ENCODE measurements at places on chromosomes 5 and 9. TPM values are rescaled to one million over a fixed set of nuclear protein-coding genes. Genes with fewer than 3 reads are reported as not detected.
A peak's percentile ranks its signal among the peaks of the same experiment; 100 is the strongest.

- peak; percentile 84 for DNase-seq
These were observed 219.0 kb downstream of the ZNF608 start for GRCh38 chr5:124527220-124527991.

- no peak for DNase-seq
These were observed 1068.0 kb downstream of the NR2F1-AS1 start for GRCh38 chr5:92513067-92513466.

DNA sequence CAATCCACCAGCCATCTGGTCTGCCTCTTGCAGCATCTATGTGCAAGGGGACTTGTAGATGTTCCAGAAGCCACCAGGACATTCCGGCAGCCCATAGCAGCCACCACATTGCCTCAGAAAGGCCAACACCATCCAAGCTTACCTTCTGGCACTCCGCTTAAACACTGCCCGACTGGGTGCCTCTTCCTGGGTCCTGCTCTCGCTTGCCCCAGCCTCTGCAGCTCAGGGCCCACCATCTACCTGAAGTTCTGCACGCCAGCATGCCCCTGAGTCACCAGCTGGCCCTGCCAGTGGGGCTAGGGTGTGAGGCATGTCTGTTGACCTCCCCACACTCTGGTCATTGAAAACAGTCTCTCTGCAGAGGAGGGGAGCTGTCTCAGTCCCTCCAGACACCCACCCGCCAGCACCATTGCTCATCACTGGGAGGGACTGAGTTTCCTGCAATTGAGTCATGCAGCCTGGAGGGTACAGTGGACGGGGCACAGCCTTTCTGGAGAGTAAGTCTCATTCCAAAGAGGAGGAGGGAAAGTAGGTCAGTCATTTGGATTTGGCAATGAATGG is 16.9 kb upstream of the COL5A1 start:
- DNase-seq = no peak

DNA sequence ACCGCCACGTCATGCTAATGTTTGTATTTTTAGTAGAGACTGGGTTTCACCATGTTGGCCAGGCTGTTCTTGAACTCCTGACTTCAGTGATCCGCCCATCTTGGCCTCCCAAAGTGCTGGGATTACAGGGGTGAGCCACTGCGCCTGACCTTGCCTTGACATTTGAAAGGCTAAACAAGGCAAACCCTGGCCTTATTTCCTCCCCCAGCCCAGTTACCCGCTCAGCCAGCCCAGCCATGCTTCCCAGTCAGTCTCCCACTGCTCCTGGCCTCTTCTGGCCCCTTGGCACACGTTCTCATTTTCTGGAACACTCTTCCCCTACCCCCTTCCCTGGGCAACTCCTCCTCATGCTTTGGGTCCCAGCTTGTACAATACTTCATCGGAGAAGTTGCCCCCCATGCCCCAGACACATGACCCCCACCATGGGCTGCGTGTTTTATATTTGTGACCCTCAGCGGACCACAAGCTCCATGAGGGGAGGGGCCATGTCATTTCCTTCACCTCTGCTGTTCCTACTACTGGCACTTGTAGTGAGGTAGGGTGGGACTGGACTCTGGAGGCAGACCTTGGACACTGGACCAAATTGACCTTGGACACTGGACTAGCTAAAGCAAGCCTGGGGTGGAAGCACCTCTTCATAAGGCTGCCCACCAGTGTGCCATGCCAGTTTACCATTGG is 94.4 kb upstream of the IER5L start:
- no peak for DNase-seq

- DNase-seq = no peak
These were observed 496 bp downstream of the CXCL14 start for GRCh38 chr5:135578305-135578684.

- no peak for DNase-seq
These were observed 25.6 kb upstream of the GTF3C5 start for GRCh38 chr9:133004999-133005760.

DNA sequence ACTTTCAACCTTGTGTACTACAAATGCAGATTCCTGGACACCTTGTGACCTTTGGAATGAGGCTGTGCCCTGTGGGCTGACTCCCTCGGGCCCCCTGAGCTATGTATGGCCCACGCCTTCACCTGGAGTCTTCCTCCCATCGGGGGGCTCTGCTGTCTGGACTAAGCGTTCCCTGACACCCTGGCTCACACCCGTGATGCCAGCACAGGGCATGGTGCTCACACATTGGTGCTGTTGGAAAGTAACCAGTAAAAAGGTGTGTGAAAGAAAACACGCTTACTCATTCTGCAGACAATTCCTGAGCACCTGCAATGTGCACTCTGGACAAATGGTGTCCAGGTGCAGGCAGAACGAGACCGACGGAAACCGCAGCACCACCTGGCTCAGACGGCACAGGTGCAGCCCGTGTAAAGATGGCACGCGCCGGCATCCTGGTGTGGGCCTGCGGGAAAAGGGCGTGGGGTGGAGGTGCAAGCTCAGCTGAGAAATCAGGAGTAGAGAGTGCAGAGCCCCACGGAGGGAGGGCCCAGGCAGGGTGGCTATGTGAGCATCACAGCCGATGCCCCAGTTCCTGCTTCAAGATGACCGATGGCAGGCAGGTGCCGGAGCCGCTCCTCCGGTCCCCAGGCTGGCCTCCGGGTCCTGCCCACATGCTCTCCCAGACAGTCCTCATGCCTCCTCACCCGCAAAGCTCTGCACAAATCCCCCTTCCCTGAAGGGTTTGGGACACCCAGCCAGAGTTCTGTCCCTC is 11.0 kb downstream of the LPCAT1 start:
- DNase-seq = peak; percentile 12

GRCh38 chr5:17604951-17605350 is 968 bp downstream of the TAF11L11 start:
- no peak for DNase-seq

DNA sequence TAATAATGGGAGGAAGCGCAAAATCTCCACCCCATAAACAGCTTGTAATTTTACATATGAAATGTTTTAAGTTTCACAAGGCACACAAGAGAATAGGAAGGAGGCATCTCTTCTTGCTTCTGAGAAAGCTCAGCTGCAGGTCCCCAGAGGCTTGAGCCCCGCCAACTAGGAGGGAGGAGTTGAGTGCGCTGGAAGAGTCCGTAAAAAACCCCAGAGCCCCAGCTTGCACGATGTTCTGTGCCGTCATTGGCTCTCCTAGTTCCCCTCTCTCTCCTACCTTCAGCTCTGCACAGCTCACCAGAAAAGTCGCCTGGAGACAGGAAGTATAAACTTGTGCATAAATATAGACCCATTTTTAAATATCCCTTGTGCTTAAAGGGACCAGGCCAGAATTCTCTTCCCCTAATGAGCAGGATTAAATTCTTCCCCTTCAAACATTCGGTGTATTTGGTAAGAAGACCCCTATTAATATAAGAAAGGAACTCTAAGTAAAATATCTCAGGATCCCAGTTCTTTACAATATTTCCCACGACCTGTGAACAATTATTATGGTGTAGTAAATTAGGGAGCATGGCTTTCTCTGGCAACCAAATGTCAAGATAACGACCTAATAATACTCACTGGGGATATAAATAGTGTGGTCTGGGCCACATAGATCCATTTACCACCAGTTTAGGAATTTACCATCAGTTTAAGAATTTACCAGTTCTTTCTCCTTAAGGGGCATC is 13.7 kb downstream of the GLRX start:
- peak; percentile 53 for DNase-seq

- DNase-seq = no peak
These were observed 78.6 kb downstream of the ANXA1 start for GRCh38 chr9:73230251-73230650.

GRCh38 chr5:17929171-17929570 is 294.9 kb downstream of the TAF11L14 start:
- no peak for DNase-seq

DNA sequence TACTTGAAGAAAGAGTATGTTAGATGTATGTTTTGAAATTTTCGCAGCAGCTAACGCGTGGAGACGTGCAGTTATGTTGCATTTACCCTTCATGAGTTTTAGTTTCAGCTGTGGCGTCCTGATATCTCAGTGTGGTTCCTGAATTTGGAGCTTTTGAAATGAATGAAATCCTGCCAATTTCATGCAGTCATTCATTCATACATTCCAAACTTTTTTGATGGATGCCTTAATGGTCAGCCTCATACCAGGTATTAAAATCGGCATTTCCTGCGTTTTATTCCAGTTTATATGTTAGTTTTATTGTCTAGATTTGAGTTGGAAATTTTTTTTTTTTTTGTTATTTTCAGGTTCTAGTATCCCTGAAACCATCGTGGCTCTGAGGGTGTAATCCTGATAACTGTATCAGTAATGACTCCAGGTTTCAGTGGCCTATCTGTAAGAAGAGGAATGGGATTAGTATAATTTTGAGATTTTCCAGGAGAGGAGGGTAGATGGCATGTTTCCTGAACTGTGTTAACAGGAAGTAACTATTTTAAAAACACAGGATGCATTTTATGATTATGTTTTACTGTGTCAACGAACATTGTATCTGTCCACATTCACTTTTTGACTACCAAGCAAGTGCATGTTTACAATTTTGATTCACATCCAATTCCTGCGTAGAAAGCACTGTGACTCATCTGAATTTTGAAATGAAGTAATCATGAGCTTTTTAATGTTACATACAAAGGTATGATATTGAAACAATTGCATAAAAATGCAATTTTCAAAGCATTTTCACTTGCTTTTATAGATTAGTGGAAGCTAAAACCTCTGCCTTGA is 1.0 kb downstream of the FOCAD start:
- peak; percentile 36 for DNase-seq

DNA sequence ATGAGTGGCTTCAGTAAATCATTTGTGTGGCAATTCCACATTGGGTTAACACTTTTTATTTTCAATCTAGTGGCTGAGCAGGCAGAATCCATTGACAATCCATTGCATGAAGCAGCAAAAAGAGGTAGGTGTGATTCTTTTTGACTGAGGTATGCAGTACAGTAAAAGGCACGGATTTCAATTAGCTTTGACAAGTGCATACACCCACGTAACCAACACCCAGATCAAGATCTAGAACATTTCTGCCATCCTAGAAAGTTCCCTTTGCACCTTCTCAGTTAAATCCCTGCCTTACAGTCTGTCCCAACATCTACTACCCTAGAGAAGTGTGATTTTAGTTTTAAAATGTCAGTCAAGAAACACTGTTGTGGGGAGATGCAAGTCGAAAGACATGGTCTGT is 43.4 kb downstream of the OSTF1 start:
- no peak for DNase-seq

GRCh38 chr9:35105571-35106342 is 2.8 kb upstream of the STOML2 start:
- DNase-seq = no peak

The SNCAIP gene
- total RNA-seq = 25.7 TPM

The ITGA2 gene
- 22.3 TPM for total RNA-seq

The ADGRD2 gene
- total RNA-seq = not detected

The PCSK1 gene
- total RNA-seq = 3.3 TPM

The CTSV gene
- 1.8 TPM for total RNA-seq

The TMEM215 gene
- not detected for total RNA-seq

The TXNDC8 gene
- total RNA-seq = not detected

The CAVIN4 gene
- 0.64 TPM for total RNA-seq

The MCC gene
- 18.5 TPM for total RNA-seq
